Kasumi-1 (cell line): ENCODE measurements at places on chromosomes 5 and 9.
A peak's percentile ranks its signal among the peaks of the same experiment; 100 is the strongest.

GRCh38 chr5:9108162-9108561 is 437.7 kb downstream of the SEMA5A start:
- DNase-seq: no peak

DNA sequence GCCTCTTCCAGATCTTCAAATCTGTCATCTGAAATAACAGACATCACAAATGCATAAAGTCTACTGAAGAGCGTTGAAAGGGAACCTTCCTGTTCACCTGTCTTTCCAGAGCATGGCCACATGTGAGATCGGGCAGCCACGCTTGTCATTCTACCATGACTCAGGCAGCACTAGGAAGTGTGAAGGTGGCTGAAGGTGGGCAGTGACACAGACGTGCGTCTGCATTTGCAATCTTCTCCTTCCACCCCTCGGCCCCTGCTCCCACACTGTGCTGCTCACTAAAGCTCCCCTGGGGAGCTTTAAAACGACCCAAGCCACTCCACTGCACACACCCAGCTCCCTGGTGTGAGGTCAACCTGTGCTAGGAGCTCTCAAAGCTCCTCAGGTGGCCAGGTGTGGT is 2.5 kb downstream of the ENTR1 start:
- no peak for DNase-seq

DNA sequence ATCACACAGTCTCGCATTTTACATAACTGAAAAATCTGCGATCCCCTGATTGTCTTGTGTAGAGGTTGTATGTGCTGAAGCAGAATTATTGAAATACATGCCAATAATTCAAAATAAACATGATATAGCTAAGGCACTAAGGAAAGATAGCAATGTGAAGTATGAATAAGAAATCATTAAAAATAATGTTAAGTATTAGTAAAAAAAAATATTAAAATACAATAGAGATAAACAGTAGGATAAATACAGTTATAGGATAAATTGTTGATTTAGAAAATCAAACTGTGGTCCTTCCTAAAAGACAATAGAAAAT is 121.1 kb downstream of the FBXL17 start:
- no peak for DNase-seq

DNA sequence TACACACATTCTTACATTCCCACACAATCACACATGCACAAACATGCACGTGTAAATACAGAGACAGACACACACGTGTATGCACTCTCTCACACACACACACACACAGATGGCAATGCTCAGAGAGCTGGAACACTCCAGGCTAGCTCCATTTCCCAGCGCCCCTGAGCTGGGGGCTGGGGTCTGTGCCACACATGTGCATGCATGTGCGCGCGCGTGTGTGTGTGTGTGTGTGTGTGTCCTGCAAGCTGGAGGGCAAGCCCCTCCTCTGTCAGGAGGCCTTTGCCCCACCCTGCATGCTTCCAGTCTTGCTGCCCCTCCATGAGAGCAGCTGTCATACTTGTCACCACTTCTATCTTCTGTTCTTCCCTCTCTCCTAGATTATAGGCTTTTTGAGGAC is 16.6 kb upstream of the S1PR3 start:
- no peak for DNase-seq

GRCh38 chr5:180436275-180436674 is 57.9 kb upstream of the CNOT6 start:
- no peak for DNase-seq

DNA sequence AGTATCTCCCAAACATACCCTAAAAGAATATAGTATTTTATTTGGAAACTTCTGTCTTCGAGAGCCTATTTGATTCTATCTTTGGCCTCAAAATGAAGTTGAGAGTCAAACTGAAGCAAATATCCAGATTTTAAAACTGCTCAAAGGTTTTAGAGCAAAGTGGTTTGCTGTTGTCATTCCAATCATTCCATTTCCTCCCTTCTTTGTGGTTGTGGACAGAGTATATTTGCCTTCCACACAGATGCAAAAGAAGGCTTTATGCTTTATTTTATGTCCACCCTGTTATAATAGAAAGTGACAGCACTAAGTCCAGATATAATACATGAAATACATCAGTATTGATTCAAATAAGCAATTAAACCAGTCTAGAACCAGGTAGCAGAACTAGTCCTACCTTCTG is 12.4 kb downstream of the GZMK start:
- no peak for DNase-seq

DNA sequence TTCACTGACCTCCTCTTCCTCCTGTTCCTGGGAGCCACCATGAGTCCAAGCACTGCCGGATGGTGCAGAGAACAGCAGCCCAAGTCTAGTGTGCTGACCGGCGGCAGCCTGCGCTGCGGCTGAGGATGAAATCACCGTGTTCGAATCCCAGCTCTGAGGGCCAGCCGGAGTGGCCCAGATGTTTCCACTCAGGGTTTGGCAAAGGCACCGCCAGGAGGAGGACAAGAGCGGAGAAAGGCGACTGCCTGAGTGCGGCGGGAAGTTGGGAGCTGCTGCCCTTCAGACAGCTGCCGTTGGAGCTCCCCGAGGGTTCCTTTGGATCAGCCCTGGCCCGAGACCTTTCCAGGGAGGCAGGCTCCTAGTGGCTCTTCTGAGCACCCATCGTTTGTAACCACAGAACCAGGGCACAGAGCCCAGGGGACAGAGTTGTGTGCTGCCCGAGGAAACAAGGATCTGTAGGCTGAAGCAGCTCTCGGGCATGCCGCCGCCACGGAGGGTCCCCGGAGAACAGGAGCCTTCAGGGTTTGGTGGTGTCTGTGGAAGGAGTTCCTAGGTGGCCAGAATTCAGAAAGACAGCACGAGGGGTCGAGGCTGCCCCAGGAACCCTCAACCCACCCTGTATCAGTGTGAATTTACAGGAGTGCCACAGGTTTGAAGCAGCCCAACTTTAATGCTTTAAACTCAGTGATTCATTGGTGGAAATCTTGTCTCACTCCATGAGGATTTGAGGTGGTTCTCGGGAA is 115.6 kb upstream of the COL5A1 start:
- DNase-seq: no peak

- no peak for DNase-seq
Measured at GRCh38 chr5:92729088-92729487, 851.9 kb downstream of the NR2F1-AS1 start.

DNA sequence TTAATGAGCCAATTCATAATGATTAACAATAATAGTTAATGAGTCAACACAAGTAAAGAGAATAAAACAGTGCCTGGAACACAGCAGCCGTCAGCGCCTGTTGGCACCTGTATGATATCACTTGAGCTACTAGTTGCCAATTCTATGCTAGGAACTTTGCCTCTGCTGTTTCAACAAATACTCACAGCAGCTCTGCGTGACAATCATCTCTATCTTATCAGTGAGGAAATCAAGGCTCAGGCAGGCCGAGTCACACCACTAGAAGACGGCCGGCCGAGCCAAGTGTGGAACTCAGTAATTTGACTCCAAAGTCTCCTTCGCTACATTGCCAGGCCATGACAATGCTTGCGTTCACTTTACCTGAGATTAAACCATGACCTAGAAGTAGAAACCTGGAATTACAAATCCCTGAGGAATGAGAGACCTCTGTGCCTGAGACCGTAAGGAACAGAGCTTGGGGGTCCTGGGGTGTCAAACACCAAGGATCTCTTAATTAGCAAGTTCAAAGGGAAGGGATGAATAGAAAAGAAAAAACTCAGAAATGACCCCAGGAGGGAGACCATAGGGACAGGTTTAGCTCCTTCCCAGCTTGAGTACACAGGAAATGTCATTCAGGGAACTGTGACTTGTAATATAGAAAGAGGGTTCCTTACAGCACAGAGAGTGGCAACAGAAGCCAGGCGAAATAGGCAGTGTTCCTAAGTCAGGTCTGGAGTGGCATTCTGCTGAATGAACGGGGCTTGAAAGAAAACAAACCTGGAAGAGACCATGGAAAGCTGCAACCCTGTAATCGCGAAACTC is 109.1 kb downstream of the SUSD1 start:
- no peak for DNase-seq

DNA sequence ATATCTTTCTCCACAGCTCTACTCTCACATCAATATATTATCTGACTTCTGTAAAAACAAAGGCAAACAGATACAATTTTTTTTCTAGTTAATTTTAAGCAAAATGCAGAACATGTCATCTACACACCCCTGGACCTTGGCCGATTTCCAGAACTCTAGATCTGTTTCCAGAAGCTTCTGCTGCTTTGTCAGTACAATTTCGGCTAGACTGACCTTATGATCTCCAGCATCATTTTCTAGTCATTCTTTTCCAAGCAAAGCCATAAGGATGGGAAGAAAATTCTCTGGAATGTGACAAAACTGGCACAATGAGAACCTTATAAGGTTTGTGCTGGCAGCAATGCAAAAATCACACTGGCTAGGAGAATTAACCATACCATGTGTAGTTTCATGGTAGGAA is 132.8 kb upstream of the MPDZ start:
- DNase-seq: no peak

DNA sequence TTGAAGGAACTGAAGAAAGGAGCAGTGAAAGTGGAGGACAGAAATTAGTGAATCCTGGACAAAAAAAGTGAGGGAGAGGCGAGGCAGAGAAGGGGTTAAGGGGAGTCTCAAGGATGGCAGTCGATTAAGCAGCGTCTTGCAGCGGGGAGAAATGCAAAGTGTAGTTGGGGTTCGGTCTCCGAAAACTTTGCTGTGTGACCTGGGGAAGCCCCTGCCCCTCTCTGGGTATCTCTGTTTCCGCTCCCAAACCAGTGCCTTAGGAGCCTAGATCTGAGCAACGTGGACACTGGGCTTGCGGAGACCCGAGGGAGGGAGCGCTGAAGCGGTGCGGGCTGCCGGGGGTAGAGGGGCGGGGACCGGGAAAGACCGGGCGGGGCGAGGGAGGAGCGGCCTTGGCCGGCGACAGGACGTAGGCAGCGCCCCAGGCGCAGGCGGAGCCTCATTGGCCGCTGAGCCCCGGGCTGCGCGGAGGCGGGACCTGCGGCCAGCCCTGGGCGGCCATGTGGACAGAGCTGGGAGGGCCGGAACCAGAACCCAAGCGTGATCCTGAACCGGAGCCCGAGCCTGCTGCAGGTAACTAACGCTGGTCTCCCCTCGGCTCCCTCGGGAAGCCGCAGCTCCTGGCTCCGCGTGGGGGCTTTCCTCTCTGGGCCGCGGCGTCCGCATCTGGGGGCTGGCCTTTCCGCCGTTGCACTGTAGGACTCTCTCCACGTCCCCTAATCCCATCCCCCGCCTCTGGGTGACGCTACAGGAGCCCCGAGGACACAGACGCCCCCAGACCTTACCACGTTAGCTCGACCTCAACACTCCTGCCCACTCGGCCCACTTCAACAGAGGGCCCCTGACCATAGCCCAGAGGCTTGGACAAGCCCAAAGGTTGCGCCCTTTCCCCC is at the start of gene ALDH1B1:
Gene ALDH1B1, plus strand, starts transcription at position 468 of the 893 bp plus-strand sequence. CDS start 3,047 bp downstream, outside the sequence.
- DNase-seq: peak; percentile 74

- DNase-seq: no peak
Measured at GRCh38 chr9:135217836-135218235, 130.4 kb downstream of the OLFM1 start.

DNA sequence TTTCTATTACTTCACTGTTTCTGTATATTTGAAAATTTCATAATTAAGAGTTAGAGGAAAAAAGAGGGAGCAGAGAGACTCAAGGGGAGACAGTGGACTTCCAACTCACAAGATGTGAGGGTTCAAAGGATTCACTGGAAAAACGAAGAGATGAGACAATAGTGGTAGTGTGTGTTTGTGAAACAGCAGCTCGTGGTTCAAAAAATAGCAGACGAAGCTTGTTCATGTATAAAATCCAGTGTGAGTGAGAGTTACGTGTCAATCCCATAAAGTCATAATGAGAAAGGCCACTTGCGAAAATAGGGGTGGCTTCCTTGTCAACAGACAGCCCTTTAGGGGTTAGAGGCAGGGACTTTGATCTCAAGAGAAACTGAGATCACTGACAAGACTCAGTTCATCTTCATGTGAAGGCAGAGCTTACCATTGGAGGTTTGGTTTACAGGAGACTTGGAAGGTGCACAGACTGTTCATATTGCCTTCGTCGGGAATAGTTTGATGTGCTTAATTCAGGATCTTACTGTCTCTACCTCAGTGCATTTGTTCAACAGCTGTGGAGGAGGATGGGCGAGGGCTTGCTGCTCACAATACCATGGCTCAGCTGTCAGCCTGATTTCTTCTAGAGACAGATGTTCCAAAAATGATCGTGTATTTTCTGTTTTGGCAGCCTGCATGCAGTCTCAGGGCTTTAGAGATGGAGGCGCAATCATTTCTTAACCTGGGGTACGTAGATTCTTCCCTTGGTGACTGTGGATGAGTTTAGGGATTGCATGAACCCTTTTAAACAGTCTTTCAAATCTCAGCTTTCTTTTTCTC is 105.7 kb upstream of the KLF9 start:
- no peak for DNase-seq

- no peak for DNase-seq
Measured at GRCh38 chr5:22431840-22432239, 421.3 kb downstream of the CDH12 start.

DNA sequence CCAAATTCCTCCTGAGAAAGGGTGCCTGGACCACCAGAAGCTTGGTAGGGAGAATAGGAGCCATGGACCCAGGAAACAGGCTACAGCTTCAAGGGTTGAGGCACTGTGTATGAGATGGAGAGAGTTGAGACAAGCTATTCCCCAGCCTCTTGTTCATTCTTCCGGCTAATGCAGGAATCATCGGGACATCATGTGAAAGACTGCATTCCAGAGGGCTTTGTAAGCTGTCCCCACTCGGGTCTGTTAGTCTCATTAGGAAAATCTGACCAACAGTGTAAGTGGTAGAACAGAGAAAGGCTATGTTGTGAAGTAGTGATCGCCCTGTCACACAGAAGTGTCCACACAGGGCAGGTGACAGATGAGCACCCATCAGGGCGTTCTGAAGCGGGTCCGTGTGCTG is 81.4 kb downstream of the GABBR2 start:
- no peak for DNase-seq

- DNase-seq: no peak
Measured at GRCh38 chr5:107500347-107500746, 170.4 kb downstream of the EFNA5 start.

- no peak for DNase-seq
Measured at GRCh38 chr5:178989311-178989710, 5.8 kb downstream of the GRM6 start.

GRCh38 chr9:93886911-93887310 is 68.2 kb downstream of the BARX1 start:
- DNase-seq: no peak

GRCh38 chr9:114008667-114009410 is 69.3 kb downstream of the AMBP start:
- no peak for DNase-seq

GRCh38 chr5:143986516-143987212 is 174.7 kb downstream of the HMHB1 start:
- DNase-seq: no peak

DNA sequence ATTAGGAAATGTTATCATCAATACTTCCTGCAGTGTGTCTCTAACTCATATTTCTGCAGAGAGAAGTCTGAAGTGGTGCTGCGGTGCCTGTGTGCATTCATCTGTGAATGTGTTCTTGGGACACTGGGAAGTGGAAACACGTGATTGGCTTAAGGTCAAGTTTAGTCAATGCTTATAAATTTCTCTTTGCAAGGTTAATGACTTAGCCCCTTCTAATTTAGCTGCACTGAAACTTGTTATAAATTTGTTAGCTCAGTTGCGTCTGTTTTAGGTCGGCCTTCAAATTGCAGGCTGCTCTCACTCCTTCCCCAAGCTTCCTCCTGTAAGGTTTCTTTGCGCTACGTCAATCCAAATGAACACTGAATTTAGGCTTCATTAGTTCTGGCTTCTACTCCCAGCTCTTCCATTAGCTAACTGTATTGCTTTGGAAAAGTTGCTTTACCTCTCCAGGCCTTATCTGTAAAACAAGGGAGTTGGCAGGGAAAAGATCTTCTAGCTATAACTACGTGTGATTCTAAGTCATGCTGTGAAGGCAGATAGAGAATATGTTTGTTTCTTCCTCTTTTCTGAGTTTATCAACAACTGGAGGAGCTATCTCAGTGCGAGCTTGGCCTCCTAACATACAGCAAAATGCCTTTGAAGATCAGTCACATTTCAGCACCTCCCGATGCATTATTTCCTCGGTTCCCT is 341.8 kb downstream of the NFIB start:
- no peak for DNase-seq
